ENCODE measurements at places on chromosomes 11 and 22.

- DNase-seq: no peak
These were observed 279.9 kb downstream of the KIRREL3 start for GRCh38 chr11:126720539-126721235.

DNA sequence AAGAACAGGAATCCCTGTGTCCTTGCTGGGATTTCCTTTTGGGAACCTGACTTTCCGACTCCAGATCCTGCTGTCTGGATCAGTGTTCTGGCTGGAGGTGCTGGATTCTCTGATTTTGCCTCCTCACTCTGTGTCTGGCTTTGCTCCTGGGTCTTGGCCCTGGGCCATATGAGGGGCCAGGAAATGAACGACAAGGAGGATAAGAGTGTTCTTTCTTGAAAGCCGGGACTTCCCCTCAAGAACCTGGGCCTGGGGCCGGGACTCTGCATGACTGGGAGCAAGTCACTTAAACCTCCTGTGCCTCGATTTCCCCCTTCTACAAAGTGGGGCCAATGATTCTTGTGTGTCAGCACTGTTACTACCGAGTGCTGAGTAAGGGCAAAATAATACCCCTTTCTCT is 2.9 kb upstream of the MYO7A start:
- DNase-seq: no peak

DNA sequence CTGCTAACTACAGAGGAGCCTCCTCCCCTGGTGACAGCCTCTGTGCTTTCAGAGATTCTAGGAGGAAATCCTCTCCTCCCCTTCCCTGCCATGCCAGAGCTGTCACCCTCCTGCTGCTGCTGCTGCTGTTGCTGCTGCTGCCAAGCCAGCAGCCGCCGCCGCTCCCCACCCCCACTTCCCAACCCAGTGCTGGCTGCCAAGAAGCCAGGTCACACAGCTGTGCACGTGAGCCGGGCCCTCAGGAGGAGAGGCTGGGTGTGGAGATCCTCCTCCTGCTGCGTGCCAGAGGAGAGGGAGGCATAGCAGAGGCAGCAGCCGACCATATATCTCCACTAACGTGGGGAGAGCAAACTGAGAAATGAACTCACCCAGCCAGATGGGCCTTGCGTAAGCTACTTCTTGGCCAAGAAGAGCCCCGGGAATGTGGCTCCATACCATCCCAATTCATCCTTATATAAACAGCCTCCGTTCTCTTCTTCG is 12.4 kb downstream of the CRY2 start:
- no peak for DNase-seq

DNA sequence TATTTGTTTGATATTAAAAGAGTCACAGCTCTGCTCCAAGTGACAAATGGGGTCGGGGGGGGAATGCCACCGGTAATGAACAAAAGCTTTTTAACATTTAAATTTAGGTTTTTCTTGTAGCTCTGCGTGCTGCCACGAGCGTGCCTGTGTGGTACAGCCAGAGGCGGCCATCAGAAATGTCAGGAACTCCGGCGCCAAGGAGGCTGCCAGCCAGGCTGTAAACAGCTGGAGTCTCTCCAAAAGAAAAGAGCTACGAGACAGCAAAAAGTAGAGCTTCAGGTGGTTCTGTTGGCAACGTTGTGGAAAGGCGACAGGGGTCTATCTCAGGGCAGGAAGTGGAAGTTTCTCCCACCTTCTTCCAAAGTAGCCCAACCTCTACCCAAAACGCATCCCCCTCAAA is 532.8 kb downstream of the OPCML start:
- DNase-seq: no peak

DNA sequence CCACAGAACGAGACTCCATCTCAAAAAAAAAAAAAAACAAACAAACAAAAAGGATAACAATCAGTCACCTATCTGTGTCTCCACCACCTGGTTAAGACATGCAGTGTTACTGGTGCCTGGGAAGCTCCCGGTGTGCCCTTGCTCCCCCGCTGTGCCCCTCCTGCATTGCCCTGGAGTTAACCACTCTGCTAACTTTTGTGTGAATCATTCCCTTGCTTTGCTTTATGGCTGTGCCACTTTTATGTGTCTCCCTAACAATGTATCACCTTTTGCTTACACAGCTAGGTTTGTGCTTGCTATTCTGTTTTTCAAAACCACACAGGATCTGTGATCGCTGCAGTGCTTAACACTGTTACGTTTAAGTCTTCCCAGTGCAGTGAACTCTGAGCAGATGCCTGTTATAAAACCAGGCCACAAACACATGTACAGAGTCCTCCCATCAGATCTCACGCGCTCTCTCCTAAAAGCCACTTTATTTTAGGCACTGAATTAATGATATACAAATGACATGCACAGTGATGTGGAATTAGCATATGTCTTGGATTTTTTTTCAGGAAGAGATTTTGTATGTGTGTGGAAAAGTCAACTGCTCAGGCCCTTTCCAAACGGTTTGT is 69.9 kb downstream of the BUD13 start:
- DNase-seq: no peak

DNA sequence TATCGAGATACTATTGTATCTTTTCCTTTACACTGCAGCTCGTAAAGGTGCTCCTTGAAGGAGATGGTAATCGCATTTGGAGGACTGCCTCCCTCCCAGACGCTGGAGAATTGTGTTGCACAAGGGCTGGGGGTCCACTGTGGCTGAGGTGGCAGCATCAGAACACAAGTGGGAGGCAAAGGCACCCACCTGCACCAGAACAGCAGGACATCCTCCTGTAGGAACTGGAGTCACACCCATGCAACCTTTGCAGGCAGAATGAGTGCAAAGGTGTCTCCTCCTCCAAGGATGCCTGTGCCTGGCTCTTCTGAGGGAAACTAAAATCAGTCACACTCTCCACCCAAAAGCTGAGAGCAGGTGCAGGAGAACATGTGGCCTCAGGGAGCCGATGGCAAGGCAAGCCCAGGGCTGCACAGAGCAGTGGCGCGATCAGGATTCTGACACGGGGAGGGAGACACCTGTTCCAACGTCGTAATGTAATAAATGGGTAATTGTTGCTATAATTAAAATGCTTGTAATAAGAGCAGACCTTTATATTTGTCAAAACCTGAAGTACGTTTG is 1501.4 kb downstream of the TBC1D22A start:
- DNase-seq: no peak

DNA sequence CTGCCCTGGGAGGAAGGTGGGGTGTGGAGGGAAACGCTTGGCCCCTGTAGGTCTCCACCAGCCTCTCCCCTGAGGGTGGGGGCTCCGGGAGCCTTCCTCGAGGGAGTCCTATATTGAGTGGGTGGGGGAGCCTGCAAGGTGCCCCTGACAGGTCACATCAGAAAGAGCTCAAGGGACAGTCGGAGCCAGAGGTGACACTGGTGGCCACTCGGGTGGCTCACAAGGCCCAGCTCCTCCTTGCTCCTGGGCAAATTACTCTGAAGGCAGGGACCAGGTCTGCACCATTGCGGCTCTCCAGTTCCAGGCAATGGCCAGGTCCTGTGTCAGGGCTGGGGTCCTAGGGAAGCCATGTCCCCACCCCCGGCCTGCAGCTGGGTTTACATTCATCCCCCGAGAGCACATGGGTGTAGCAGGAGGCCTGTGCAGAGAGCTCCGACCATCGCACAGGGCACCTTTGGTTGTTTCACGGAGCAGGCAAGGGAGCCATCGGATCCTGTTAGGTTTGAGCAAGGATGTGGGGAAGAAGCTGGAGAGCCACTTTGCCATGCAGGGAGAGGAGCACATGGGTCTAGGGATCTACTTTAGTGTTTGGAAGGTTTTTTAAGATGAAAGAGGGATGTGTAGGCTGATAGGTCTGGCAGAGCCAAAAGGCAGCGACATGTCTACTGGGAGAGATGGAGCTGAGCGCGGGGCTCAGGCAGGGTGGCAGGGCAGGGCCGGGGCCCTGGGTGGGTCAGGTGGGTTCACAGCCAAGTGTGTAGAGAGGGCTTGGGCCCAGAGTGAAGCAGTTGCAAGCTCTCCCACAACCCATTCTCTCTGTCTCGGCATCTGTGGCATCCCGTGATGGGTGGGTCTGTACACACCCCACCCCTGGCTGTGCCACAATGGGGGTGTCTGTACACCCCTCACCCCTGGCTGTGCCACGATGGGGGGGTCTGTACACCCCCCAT is 14.8 kb downstream of the CCND1 start:
- no peak for DNase-seq

DNA sequence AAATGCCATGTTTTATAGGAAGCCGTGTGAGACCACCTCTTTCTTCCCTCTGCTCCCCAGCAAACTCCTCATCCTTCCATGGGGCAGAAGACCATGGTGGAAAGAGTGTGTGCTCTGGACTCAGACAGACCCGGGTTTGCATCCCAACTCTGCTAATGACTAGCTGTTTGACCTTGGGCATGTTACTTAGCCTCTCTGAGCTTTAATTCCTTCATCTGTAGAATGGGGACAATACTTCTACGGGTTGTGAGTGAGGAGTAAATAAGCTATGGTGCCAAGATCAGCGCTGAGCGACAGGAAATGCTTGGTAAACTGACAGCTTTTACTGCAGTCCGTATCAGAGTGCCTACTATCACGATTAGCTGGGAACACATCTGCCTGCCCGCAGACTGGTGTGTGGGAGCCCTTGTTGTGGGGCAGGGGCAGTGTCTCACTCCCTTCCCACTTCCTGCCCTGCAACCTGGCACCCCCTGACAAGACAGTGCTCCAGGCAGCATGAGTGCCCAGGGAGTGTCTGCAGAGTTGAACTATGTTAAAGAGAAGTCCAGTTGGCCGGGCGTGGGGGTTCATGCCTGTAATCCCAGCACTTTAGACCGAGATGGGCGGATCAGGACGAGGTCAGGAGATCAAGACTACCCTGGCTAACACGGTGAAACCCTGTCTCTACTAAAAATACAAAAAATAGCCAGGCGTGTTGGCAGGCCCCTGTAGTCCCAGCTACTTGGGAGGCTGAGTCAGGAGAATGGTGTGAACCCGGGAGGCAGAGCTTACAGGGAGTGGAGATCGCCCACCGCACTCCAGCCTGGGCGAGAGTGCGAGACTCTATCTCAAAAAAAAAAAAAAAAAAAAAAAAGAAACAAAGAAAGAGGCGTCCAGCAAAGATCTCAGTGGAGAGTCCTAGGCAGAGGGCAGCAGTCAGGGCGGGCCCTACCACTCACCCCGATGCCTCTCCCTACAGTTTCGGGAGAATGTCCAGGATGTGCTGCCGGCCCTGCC is 2.2 kb downstream of the SEC14L2 start:
- DNase-seq: no peak

Measured in activated CD8-positive, alpha-beta memory T cell treated with anti-CD3 and anti-CD28 coated beads for 1 hour (primary cell).